ENCODE measurements at places on chromosomes 3 and 15.

- DNase-seq, result no peak
Measured at GRCh38 chr15:80590761-80591355, 104.3 kb upstream of the ABHD17C start.

- no peak for DNase-seq
Measured at GRCh38 chr3:15783361-15783969, 14.3 kb downstream of the ANKRD28 start.

DNA sequence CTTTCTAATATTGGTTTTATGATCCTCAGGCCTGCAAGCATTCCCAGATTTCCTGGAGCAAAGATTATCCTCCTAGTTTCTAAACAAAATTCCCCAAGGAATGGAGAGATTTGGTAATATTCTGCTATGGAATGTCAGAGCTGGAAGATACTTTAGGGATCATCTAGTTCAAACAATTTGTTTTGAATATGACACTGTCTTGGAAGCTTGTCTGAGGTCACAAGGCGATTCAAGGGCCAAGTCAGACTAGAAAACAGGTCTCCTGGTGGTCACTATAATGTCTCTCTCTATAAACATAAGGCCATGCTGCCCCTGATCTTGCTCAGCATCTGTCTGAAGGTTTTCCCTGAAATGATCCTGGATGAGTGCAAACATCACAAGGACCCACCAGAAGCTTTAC, 143.4 kb upstream of the BCL6 start:
- DNase-seq, result no peak

- peak; percentile 12 for DNase-seq
Measured at GRCh38 chr3:46440531-46441294, 24.0 kb downstream of the LTF start.

DNA sequence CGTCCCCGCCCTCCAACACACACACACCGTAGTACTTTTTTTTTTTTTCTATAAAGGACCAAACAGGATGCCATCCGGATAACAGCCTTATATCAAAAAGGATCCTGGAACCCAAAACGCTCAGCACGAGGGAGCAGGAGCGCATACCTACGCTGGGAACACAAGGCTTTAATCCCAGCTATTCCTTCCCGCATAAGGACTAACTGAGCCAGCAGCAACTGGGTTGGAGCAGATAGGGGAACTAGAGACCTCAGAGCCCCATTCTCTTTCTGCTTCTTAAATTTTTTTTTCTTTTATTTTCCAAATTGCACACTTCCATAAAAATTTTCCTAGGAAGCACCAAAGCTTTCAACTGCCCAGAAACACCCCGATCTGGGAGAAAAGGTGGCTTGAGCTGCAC, 1.3 kb downstream of the TRANK1 start:
- DNase-seq, result no peak

GRCh38 chr3:57877116-57877515, 121.0 kb downstream of the SLMAP start:
- no peak for DNase-seq

GRCh38 chr3:186280737-186281136, 81.3 kb downstream of the DGKG start:
- DNase-seq, result no peak

- no peak for DNase-seq
Measured at GRCh38 chr3:53215816-53216215, 40.0 kb downstream of the TKT start.

DNA sequence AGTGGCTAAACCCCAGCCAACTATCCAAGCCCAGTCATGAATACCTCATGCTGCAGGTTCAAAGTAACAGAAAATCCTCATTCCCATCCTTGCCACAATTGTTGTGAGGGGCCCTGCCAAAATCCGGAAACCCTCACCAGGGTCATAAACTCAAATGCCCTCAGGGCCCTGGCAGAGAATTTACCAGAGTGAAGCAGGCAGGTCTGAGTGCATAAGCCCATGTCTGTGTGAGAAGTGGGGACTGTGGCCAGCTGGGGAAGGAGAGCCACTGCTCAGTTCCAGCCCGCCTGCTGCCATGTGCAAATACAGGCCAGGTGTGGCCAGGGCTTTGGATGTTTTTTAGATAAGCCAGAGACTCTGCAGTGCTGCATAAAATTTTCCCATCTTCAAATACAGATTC, 7.0 kb downstream of the CEP152 start:
- no peak for DNase-seq

DNA sequence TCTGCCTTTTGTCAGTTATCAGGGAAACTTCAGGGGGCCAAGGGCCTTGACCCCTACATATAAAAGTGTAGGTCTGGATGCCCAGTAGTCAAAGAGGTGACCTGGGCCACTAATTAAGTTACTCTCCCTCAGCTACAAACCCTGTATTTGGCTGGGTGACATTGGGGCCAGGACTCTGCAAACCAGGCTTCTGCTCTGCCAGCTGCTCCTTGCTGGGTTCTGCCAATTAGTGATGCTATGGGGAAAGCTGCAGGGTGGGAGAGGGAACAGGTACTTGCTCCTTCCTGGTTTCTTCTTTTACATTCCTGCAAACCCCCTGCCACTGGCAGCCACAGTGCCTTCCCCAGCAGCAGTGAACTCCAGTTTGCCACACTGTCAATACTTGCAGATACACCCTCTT, 179.2 kb downstream of the CADPS start:
- DNase-seq, result no peak

GRCh38 chr15:67701669-67702068, 123.6 kb upstream of the SKOR1 start:
- DNase-seq, result no peak

GRCh38 chr3:135868801-135869200, 96.7 kb upstream of the PPP2R3A start:
- DNase-seq, result no peak

DNA sequence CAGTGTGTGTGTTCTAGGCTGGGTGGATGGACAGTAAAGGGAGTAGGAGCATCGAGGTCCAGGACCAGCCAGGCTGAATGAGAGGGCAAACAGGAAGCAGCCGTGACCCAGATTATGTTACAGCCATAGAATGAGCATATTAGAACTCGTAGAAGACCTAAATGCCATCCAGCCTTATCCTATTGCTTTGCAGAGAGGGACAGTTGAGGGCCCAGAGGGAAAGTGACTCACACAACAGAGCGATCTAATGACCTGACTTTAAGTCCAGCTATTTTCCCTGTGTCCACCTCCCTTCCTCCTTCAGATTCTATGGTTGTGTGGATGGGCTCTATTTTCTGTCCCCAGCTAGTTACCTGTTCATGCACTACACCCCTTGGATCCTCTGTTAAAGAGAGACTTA, 634.1 kb upstream of the TBL1XR1 start:
- no peak for DNase-seq

DNA sequence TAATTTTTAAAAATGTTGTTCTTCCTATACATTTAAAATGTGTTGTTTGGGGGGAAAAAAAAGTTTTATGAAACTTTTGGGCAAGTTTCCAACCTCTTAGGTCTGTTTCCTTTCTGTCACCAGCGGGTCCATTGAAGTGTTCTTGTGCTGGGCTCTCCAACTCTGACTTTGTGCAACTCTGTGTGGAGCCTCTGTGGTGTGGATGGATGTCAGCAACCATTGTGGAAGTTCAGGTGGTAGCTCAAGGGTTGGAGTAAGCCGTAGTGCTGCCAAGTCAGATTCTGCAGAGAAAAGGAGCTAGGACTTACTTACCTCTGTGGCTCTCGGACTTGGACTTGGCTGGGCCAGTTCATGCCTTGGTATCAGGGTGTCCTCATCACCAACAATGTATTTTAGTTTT, 22.4 kb downstream of the ARID3B start:
- no peak for DNase-seq

All from stimulated activated naive CD4-positive, alpha-beta T cell treated with Interleukin-2 at 50 U/mL for 16 hours (primary cell).